Neural cell (in vitro differentiated cells): ENCODE measurements at places on chromosomes 5 and 9. TPM values are rescaled to one million over a fixed set of nuclear protein-coding genes. Genes with fewer than 3 reads are reported as not detected.

Gene SLC34A3
- polyA plus RNA-seq, result 0.12 and 0.27 TPM in 2 replicates

Gene ATG10
- polyA plus RNA-seq, result 10.8 and 12.1 TPM in 2 replicates

Gene ARSI
- not detected in 2 replicates for polyA plus RNA-seq

Gene CMYA5
- 0.30 and 2.4 TPM in 2 replicates for polyA plus RNA-seq

Gene NR5A1
- polyA plus RNA-seq, result 0.09 and 2.4 TPM in 2 replicates

Gene CNTNAP3B
- 9.7 and 12.6 TPM in 2 replicates for polyA plus RNA-seq

Gene PCDHA9
- 0.56 and 0.88 TPM in 2 replicates for polyA plus RNA-seq
